Thoracic aorta (tissue), 2 donors: ENCODE measurements at places on chromosomes 3 and 15.

GRCh38 chr3:45826908-45827307 is 15.0 kb downstream of the LZTFL1 start:
- no peak for DNase-seq

GRCh38 chr3:120093911-120094775 is at the start of gene GSK3B:
TSS of gene GSK3B (minus strand) at chr3:120094447. CDS start at chr3:120093434, 1,013 bp downstream.
- peak; percentile 34 for DNase-seq

DNA sequence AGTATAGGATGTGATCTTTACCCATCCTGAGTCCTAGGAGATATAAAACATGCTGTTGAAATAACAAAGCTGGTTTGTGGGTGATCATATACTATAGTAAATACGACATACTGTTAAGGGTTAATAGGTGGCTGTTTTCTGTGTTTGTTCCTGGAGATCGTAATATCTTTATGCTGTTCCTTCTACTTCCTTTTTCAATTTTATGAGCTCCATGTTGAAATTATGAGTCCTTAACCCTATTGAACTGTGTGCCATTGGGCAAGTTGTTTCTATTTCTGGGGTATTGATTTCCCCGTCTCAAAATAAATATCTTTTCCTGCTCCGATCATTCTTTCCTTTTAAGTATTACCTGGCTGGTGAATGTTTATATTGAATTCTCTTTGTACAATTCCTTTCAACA is 115.1 kb downstream of the LPP start:
- no peak for DNase-seq

GRCh38 chr15:68582864-68583263 is 4.1 kb downstream of the CORO2B start:
- DNase-seq: no peak

DNA sequence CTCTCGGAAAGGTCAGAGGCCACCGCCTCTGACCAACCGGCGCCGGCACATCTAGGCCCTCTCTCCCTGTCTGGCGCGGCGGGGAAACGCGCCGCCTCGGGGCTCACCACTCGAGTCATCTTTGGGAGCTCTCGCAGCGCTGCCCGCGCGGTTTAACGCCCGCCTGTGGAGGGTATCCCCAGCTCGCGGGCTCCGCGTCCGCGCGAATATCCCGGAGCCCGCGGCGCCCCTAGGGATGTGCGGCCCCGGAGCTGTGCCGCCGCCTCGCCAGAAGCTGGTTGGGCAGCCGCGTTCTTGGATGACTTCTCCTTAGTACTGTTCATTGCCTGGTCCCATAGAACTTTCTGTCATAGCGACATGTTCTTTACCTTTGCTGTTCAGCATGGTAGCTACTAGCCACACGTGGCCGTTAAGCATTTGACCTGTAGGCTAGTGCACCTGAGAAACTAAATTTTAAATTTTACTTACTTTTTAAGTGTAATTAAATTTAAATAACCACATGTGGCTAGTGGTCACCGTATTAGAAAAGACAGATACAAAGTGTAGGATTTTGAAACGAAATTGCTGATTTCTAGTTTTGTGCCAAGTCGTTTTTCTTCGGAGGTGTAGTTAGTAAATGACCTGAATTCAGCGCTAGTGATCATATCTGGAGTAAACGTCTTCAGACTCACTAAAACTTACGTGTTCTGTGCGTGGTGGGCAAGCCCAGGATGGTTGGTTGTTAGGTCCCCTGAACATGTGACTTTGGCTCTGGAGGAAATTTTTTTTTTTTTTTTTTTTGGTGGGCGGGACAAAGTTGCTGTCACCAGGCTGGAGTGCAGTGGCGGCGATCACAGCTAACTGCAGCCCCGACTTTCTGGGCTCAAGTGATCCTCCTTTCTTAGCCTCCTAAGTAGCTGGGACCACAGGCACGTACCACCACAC is 835 bp downstream of the ARIH2 start:
- no peak for DNase-seq

GRCh38 chr3:169128579-169128978 is 534.9 kb downstream of the MECOM start:
- no peak for DNase-seq

DNA sequence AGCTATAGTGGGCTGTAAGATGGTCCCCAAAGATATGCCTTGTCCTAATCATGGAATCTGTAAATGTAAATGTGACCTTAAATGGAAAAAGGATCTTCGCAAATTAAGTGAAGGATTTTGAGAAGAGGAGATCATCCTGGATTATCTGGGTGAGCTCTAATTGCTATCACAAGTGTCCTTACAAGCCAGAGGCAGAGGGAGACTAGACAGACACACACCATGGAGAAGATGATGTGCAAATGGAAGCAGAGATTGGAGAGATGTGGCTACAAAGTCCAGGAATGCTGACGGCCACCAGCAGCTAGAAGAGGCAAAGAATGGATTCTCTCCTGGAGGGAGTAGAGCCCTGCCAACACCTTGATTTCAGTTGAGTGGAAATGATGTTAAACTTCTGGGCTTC is 102.3 kb upstream of the PROK2 start:
- DNase-seq: no peak

GRCh38 chr3:130341388-130341787 is 4.1 kb upstream of the COL6A5 start:
- DNase-seq: no peak

GRCh38 chr15:56272454-56272853 is 28.8 kb upstream of the RFX7 start:
- no peak for DNase-seq

GRCh38 chr3:147797095-147797494 is 387.9 kb downstream of the ZIC1 start:
- no peak for DNase-seq

GRCh38 chr3:97990624-97991292 is 18.5 kb upstream of the RIOX2 start:
- no peak for DNase-seq

DNA sequence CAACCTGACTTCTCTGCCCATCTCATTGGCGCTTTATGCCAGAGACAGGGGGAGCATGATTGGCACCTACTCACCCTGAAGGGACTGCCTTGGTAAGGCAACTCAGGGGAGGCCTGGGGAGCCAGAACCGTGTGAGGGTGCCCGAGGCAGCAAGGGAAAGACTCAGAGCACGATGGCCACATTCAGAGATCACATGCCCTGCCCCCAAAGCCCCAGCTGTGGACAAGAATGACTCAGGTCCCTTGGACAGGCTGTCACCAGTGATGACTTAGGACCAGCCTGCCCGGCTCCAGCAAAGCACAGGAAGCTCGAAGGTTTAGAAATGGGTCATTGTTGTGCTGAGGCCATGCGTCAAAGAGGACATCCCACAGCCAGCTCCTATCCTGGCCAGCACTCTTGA is 49.1 kb upstream of the LIMD1 start:
- peak; percentile 33 for DNase-seq

GRCh38 chr15:78617516-78617915 is 3.3 kb downstream of the CHRNA3 start:
- DNase-seq: no peak

- DNase-seq: no peak
These were observed 52.5 kb downstream of the ATP10A start for GRCh38 chr15:25810631-25811091.

DNA sequence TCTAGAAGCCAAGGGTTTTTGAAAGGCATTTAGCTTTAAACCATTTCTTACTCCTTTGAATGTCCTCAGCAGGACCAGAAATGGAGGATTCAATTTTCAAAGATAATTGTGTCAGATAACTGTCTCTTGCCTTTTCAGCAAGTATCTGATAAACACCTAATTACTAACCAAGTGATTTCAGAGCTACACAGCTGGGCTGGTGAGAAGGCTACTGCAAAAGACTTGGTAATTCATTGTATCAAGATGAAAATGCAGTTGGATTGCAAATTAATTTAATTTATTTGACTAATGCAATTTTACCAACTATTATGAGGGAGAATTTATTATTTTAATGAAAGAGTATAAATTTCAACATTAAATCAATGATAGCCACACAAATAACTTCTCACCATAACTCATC is 165.4 kb downstream of the ROBO1 start:
- no peak for DNase-seq

- DNase-seq: no peak
These were observed 358.4 kb upstream of the NR2F2 start for GRCh38 chr15:95972041-95972553.

DNA sequence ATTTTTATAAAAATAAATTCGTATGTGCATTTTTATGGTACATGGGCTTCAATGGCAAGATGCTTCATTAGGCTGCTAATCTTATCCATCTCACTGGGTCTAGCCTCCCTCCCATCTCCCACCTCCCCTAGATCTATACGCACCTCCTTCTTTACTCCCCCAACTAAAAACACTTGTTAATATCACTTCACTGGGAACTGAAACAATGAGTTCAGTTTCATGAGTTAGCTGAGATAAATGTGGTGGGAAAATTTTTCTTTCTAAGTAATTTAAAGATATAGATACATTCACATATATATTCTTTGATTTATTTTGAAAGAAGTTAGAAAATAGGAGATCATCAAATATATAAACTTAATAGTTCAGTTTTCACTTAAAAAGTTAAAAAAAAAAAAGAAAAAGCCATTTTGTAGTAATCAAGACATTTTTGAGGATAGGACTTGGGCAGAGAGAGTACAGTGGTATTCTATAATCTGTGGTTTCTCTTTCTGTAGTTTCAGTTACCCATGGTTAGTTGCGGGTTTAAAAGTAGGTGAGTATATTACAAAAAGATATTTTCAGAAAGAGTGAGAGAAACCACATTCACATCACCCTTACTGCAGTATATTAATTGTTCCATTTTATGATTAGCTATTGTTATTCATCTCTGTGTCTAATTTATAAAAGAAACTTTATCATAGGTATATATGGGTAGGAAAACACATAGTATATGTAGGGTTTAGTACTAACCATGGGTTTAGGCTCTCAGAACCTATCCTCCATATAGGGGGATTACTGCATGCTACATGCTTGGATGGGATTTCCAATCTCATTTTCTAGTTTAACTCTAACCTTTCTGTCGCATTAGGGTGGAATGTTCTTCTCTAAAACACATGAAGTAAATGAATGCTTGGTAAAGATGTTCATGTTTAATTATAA is 316.0 kb upstream of the CBLB start:
- DNase-seq: no peak

GRCh38 chr3:133292296-133292695 is 107.6 kb upstream of the BFSP2 start:
- DNase-seq: no peak

GRCh38 chr15:91876187-91876586 is 22.7 kb downstream of the SLCO3A1 start:
- DNase-seq: no peak

GRCh38 chr3:47434849-47435248 is 40.9 kb downstream of the SCAP start:
- DNase-seq: no peak

GRCh38 chr3:30553641-30554316 is 52.6 kb upstream of the TGFBR2 start:
- no peak for DNase-seq

DNA sequence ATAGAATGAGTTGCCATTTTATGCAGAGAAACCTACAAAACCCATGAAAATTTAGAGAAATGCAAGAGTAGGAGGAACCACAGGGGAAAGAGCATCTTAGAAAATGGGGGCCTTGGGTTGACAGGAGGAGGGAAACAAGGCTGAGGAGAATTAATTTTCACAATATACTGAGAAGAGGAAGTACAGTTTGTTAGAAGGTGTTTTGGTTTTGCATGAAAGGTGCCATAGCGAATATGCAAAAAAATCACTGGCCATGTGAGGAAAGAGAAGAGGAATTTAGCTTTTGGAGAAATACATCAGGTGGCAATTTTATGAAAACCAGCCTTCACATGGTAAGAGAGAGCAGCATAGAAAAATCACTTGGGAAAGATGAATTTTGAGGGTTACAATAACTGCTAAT is 413.9 kb upstream of the C2CD4B start:
- no peak for DNase-seq

- no peak for DNase-seq
These were observed 65.0 kb upstream of the PARL start for GRCh38 chr3:183949690-183950089.

DNA sequence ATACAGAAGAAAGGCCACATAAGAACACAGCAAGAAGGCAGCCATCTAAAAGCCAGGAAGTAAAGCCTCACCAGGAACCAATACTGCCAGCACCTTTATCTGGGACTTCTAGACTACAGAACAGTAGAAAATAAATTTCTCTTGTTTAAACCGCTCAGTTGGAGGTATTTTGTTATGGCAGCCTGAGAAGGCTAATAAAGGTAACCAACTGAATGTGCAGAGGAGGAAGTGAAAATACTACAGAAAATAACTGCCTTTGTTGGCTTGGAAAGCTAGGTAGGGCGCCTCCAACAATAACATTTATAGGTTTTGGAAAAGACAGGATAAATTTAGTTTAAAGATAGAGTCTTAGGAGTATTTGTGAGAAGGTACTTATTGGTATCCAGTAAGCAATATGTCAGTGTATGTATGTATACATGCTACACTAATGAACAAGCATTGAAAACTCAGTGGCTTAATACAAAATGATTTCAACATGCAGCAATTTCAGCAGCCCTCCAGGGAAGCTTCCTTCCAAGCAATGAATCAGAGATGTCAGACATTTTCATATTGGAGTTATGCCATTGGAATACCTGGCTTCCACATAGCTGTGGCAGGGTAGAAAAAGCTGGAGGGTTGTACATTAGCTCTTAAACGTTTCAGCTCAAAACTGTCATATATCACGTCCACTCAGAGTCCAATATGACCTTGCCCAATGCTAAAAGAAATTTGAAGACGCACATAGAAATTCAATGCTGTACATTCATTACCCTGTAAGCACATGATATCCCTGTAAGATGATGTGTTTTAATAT is 48.9 kb downstream of the ZBBX start:
- no peak for DNase-seq

DNA sequence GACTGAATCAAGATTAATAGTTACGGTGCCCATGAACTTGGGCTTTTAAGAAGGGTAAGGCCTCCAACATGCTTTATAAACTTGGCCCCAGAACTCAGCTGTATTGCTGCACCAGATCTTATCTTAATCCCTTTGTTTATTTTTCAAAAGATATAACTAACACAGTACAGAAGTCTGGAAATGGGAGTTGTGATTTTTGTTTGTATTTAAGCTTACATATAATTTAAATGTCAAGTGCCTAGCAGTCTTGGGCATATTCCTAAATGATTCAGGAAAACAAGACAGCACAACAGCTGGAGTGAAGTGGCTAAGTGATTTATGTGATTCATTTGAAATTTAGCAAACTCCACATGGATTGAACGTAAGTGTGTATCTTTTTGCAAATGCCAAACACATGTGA is 56.2 kb downstream of the NBEAL2 start:
- DNase-seq: no peak

- no peak for DNase-seq
These were observed 33.6 kb downstream of the MECOM start for GRCh38 chr3:169629895-169630294.

DNA sequence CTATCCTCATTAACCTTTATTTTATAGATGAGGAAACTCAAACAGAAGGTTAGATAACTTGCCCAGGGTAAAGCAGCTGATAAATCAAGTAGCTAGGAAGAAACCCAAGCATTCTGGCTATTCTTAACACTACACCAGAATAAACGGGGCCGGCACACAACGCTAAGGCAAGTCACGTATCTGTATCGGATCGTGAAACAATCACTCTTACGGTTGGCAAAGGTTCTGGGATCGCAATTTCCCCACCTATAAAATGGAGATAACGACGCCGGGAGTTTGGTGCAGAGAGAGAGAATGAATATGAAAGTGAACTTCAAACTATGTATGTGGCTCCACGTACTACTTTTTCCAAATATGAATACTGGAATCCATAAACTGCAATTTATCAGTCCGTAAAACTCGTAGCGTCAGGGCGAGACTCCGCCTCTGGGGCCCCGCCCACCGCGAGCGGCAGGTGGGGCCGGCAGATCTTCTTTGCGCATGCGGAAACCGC is 252 bp upstream of the ARMC8 start:
- peak; percentile 64 for DNase-seq
